ENCODE measurements at places on chromosomes 6 and 20.

- no peak for DNase-seq
Observed at GRCh38 chr6:56902641-56903464, 52.1 kb upstream of the BEND6 start.

DNA sequence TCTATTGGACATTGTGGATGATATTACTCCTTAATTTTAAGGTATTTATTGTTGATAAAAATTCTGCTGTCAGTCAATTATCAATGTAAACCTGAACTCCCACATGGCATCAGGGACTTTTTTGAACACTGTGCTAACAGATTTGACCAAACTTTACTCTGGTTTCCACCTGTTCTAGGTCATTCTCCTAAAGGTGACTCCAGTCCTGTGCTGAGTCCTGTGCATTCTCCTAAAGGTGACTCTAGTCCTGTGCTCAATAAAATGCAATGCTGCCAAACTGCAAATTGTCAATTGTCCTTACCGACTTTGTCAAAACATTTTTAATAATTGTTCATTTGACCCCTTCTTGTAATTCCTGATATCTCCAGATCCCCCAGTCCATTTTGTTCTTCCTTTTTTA is 408.4 kb upstream of the EPHA7 start:
- DNase-seq = no peak

GRCh38 chr20:40706977-40707582 is 18.0 kb upstream of the MAFB start:
- DNase-seq = no peak

- no peak for DNase-seq
Observed at GRCh38 chr6:107408714-107409113, 50.6 kb downstream of the PDSS2 start.

- DNase-seq = no peak
Observed at GRCh38 chr20:36856691-36857635, 19.0 kb upstream of the TLDC2 start.

- DNase-seq = no peak
Observed at GRCh38 chr6:116564921-116565872, 6.1 kb upstream of the RWDD1 start.

GRCh38 chr20:43917380-43917779 is 2.7 kb downstream of the TOX2 start:
- DNase-seq = no peak

GRCh38 chr6:41427642-41428335 is 92.4 kb downstream of the NCR2 start:
- DNase-seq = no peak

DNA sequence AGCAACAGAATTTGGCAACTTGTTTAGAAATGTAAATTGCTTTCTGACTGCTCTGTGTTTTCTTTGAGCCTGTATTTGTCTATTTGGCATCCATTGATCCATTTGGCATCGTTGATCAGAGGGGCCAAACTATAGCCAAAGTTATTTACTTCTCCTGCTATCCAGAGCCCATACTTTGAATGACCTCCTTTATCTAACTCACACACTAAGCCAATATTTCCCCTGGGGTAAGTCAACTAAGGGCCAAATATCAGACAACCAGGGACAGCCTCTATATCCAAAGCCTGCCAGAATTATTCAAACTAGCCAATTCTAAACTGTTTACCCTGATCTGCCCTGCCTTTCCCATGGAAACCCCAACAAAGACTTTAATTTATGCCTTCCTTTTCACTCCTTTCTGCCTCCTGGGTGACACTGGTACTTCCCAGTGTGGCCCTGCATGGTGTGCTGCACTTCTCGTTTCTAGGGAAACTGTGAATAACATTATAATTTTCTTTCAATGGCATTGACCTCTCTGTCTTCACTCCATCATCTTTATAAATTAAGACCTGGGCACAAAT is 19.8 kb upstream of the ZNF184 start:
- DNase-seq = no peak

DNA sequence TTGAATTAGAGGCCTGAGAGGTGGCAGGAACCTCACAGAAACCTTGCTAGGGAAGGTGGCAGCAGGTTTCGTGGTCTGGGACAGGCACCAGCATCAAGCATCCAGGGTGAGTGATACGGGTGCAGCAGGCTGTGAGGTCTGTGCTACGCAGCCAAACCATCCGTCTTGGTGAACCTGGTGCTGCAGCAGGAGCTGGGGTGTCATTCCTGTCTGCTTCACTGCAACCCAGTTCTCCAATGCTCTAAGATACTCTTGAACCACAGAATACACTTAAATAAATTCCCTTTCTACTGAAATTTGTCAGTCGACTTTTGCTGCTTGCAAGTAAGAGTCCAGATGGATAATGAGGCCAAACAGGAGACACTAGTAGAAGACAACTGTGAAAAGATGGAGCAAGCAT is 9.7 kb upstream of the CBLN4 start:
- no peak for DNase-seq

DNA sequence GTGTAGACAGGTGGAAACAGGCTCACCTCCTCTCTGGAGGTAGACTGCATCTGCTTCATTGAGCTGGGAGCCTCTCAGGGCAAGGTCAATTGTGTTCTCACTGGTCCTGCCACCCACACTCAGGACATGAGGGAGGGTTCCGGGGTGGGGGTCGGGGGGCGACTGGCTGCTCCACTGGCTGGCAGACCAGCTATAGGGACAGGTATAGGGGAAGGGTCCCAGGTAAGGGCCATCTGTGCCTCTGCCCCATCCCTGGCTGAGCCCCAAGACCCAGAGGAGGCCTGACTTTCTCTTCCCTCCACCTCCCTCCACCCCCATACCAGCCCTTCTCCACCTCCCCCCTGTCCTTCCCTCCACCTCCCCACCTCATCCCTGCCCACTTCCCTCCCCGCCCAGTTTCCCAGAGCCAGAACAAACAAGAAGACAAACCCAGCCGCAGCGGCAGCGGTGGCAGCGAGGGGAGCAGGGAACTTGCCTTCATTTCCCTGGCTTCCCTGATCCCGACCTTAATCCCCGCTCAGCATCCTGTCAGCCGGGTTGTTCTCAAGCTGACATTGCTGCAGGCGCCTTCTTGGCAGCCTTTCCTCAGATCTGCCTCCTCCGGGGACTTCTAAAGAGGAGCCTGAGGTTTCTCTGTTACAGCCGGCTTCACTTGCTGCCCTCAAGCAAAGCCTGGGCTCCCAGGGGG is 18.3 kb upstream of the FOXP4 start:
- DNase-seq = no peak

- DNase-seq = no peak
Observed at GRCh38 chr6:161443848-161444247, 170.0 kb upstream of the AGPAT4 start.

DNA sequence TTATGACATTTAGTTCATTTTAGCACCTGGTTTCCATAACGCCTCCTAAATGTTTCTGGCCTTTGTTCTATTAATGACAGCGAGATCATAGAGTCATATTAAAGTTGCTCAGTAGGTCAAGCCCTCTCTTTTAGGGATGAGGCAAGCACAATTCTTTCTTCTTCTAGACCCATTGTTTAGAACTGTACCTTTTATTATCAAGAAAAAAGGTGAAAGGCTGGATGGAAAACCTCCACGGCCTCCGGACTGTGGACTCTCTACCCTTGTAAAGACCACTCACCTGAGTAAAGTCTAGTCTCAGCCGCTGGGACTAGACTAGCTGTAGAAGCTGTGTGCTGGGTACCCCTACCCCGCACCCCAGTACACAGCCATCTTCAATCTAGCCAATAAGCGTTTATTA is 6.0 kb upstream of the AFDN start:
- no peak for DNase-seq

DNA sequence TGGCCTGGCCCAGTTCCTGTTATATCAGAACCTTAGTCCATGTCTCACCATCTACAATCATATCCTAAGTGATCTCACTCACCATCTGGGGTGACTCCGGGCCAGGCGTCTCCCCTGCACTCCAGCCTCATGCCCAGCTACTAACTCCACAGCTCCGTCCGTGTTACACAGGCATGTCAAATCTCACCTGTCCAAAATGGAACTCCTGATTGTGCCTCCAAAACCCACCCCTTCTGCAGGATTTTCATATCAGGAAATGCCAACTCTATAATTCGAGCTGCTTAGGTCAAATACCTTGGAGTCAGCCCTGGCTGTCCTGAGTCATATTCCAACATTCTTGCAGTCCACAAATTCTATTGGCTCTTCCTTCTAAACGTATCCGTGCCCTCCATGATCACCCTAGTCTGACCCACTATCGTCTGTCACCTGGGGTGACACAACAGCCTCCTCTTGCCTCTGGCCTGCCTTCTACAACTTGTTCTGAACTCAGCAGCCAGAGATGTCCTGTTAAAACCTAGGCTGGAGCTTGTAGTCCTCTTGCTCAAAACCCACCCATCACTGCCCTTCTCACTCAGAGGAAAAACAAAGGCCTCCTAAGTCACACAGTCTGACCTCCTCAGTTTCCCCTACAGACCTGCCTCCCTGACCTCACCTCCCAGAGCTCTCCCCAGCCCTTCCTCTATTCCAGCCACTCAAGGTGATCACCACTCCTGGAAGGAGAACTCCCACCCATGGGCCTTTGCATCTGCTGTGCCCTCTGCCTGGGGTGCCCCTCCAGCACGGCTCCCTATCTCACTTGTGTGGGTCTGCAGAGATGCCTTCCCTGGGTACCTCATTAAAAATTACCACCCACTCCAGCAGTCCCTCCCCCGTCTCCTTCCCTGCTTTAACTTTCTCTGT is 85.3 kb upstream of the SIRPA start:
- no peak for DNase-seq

- DNase-seq = no peak
Observed at GRCh38 chr6:89452281-89452680, 19.3 kb downstream of the ANKRD6 start.

- DNase-seq = no peak
Observed at GRCh38 chr20:57071954-57072583, 194.4 kb downstream of the BMP7 start.

- no peak for DNase-seq
Observed at GRCh38 chr6:45445364-45445748, 67.6 kb upstream of the SUPT3H start.

GRCh38 chr20:31845300-31845863 is at the start of gene FOXS1:
FOXS1 (minus strand) TSS chr20:31845604; CDS start chr20:31845542, 62 bp downstream.
- no peak for DNase-seq

DNA sequence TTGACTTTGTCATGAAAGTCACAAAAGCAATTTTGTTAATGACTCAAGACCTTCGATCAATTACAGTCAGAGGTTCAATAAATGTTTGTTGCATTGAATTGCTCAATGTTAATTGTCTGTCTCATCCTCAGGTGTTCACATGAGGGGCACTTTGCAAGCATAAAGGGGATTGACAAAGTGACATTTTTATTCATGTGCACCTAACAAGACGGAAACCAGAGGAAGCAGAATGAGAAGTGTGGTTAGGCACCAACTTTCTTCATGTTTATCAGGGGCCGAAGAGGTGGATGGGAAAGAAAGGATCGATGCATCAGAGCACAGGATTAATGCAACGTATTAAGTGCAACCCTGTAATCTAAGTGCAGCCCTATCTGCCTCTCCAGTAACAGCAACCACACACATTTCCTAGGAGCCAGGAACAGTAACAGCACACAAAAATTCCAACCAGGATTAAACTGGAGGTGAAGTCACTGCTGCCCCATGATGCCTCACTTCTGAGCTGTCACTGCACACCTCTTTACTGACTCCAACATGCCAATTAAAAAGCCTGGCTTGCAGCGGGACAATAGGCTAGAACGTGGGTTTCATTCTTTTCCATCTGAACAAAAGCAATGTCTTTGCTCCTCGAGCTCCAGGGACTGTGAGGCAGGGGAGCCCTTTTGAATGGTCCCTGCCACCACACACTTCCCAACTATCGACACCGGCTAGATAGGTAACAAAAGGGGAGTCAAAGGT is 262.7 kb downstream of the CD83 start:
- no peak for DNase-seq

- DNase-seq = no peak
Observed at GRCh38 chr6:158544428-158544827, 15.5 kb upstream of the TMEM181 start.

DNA sequence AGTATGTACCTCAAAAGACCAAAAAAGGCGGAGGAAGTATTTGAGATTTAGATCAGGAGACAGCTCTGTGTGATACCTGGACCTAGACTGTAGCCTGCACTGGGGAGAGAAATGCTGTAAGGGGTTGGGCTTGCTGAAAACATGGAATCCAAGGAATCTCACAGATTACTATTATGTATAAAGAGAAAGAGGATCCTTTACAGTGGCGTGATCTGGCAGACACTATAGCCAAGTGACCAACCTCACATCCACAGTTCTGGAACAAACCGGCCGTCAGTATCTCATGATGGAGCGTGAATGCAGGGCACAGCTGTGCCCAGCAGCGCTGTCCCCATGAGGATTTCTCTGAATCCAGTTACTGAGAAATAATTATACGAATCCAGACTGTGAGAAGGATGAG is 12.3 kb downstream of the DDX27 start:
- DNase-seq = no peak

- no peak for DNase-seq
Observed at GRCh38 chr6:19836799-19837510, at the start of gene ID4. ID4 (plus strand) TSS chr6:19837370; CDS start chr6:19837755, 385 bp downstream.

DNA sequence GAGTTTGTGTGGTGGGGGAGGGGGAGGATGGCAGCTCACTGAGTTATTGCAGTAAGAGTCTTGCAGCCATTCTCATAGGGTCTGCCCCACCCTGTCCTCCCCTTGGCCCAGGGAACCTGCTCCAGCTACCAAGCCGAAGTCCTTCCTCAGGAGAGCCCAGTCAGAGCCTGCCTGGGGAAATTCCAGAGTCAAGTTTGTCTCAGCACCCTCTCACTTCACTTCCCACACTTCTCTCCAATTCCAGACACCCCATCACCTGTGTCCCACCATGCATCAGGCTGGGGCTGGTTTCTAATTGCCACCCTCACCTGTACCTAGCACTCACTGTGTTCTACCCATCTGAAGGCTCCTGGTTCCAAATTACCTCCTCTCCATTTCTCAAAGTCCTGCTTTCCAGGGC is 10.3 kb upstream of the SLC22A16 start:
- no peak for DNase-seq

DNA sequence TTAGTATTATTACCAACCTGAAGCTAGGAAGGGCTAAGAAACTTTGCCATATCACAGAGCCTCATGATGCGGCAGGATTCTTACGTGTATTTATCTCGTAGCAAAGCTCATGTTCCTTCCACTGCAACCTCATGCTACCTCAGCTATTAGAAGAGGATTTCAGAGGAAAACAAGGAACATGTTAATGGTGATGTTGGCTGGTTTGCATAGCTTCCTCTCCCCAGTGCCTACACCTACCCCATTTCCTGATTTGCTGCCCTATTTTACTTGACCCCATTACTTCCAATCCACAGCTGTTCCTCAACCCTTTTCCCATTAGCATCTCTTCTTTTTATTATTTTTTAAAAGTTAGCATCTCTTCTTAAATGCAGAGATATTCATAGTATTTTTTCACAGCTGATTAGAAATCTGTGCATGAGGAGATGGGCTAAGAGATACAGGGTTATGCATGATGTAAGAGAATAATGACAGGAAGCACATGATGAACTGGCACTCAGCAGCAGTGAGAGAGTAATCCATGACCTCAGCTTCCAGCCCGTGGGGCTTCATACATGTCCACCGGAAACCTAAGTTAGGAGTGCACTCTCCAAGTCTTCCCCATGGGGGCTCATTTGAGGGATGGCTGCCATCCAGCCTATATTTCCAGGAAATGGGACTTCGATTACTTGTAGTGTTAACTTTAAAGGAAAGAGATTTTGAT is 106.1 kb upstream of the ASF1A start:
- no peak for DNase-seq
